Central memory CD8-positive, alpha-beta T cell (primary cell): ENCODE measurements at places on chromosomes 11 and 22.

GRCh38 chr11:3723014-3723708 is 52.0 kb upstream of the CHRNA10 start:
- no peaks in the 10 kb centered on the region for H3K27me3 ChIP-seq
- H3K36me3 ChIP-seq, result peaks cover 72% of the 10 kb centered on the region
- DNase-seq, result no peak
- H3K4me3 ChIP-seq, result no peak overlapping the region
- no peak overlapping the region for H3K27ac ChIP-seq

- no peaks in the 10 kb centered on the region for H3K36me3 ChIP-seq
- peaks cover 8% of the 10 kb centered on the region for H3K4me1 ChIP-seq
- peaks cover 51% of the 10 kb centered on the region for H3K27me3 ChIP-seq
- no peak overlapping the region for H3K27ac ChIP-seq
Measured at GRCh38 chr11:59283311-59283710, 70.6 kb upstream of the MPEG1 start.

DNA sequence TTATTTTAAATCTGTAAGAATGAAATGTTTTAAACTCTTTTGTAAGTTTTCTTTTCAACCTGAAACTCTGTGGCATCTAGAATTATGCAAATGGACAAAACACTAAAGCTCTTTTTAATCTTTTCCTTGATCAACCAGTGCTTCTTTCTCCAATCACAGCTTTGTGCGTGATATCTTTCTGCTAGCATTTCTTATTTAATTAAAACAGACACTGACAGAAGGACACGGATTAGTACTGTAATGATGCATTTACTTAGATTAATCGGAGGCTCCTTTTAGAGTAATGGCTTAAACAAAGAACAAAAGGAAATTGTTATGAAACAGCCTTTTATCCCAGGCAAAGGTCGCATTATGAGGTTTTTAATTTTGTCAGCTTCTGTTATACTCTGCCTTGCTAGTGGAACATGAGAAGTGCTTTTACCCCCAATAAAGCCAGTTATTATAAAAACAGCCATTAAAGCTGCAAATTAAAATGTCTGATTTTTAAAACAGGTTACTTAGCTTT is 48.5 kb upstream of the SOX6 start:
- H3K4me1 ChIP-seq, result no peaks in the 10 kb centered on the region
- H3K4me3 ChIP-seq, result no peak overlapping the region
- H3K36me3 ChIP-seq, result no peaks in the 10 kb centered on the region
- DNase-seq, result no peak
- no peak overlapping the region for H3K27ac ChIP-seq
- H3K27me3 ChIP-seq, result no peaks in the 10 kb centered on the region

GRCh38 chr11:12253843-12254281 is 123.5 kb upstream of the PARVA start:
- no peak overlapping the region for H3K4me3 ChIP-seq
- no peak overlapping the region for H3K27ac ChIP-seq
- no peaks in the 10 kb centered on the region for H3K27me3 ChIP-seq
- H3K4me1 ChIP-seq, result no peaks in the 10 kb centered on the region
- no peak for DNase-seq
- peaks cover 15% of the 10 kb centered on the region for H3K36me3 ChIP-seq

DNA sequence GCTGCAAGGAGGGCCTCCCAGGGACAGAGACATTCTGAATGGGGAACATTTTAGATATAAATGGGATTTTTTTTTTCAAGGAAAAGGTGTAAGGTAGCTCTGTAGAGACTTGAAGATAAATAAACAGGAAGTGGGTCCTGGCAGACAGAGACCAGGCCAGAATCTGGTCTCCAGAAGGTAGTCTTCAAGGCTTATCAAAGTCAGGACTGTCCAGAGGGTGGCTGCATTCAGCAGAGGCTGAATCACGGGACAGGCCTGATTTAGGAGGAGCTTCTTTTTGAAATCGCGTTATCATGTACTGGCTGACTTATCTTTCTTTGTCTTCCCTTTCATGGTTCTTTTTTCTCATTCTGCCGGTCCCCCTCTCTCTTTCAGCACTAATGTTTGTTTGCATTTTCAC is 542.9 kb downstream of the NTM start:
- no peak overlapping the region for H3K27ac ChIP-seq
- peaks cover 16% of the 10 kb centered on the region for H3K27me3 ChIP-seq
- H3K36me3 ChIP-seq, result no peaks in the 10 kb centered on the region
- no peaks in the 10 kb centered on the region for H3K4me1 ChIP-seq

DNA sequence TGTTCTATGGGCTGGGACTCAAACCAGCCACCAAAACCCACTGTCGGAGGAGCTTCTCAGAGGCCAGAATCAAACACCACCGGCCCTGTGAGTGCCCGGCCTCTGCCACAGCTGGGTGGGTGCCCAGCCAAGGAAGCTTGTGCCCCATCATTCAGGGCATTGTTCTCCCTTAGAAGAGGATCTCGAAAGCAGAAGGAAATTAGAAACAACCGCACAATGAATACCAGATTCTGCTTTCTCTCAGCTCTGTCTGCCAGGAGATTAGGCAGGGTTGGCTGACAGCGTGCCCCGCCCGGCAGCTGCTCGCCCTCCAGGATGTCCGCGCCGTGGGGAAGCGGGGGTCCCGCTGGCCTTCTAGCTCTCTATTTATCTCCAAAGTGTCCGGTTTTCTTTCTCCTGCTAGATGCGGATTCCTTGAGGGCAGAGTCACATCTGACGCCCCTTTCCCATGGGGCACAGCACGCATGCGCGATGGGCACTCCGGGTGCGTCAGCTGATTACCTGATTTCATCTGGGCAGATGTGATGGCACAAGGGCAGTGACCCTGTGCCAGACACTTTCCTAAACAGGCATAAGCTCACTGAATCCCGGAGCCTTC is 25.5 kb downstream of the SCGB1A1 start:
- no peak for DNase-seq
- H3K27me3 ChIP-seq, result peaks cover 34% of the 10 kb centered on the region
- H3K4me1 ChIP-seq, result no peaks in the 10 kb centered on the region
- no peak overlapping the region for H3K4me3 ChIP-seq
- H3K27ac ChIP-seq, result no peak overlapping the region
- H3K36me3 ChIP-seq, result peaks cover 5% of the 10 kb centered on the region

DNA sequence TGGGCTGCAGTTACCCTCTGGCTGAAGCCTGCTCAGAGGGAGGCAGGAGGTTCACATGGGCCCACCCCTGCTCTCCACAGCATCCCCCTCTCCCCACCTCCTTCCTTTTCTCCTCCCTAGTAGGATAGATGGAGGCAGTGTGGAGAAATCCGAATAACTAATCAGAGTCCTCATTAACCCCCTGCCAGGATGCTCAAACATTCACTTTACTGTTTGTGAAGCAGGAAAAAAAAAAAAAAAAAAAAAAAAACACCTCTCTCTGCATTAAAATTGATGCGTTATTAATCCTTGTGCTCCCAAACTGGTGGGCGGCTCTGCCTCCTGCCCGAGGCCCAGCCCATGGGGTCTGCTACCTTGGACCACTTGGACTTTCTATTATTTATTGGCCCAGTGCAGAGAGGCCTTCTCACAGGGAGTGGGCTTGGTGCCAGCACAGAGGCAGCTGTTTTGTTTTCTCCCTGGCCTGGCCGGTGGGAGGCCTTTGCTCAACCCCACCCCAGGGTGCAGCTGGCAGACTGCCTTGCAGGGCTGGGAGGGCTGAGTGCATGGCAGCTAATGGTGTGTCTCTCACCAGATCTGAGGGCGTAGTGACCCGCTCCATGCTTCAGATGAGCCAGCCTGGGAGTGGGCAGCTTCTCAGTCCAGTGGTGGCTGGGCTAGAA is 150.7 kb downstream of the PKNOX2 start:
- H3K27ac ChIP-seq, result no peak overlapping the region
- H3K4me3 ChIP-seq, result no peak overlapping the region
- no peaks in the 10 kb centered on the region for H3K36me3 ChIP-seq
- no peaks in the 10 kb centered on the region for H3K4me1 ChIP-seq

GRCh38 chr11:7582338-7582985 is 68.7 kb downstream of the PPFIBP2 start:
- peaks cover 1% of the 10 kb centered on the region for H3K36me3 ChIP-seq
- DNase-seq, result no peak
- peaks cover 11% of the 10 kb centered on the region for H3K4me1 ChIP-seq
- H3K27ac ChIP-seq, result no peak overlapping the region
- no peak overlapping the region for H3K4me3 ChIP-seq

DNA sequence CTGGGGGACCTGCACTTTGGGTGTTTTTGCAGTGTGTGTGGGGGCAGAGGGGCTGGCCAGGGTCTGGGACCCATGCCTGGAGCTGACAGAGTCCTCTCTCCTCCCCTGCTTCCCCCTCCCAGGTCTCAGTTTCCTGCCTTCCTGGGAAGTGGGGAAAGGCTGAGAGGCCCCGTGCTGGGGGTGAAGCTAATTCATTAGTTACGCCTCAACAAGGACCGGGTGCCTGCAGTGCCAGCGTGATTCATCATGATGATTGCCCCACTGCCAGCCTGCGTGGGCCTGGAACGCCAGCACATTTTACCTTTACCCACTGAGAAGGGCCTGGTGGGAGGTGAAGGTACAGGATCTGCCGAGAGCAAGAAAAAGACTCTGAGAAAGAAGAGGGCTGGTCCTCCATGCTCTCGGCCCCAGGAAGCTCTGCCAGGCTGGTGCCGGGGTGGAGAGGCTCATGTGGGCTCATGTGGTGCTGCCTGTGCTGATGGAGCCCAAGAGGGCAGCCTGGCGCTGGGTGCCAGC is 2.9 kb upstream of the LRRC10B start:
- peaks cover 6% of the 10 kb centered on the region for H3K4me1 ChIP-seq
- no peak overlapping the region for H3K27ac ChIP-seq
- peaks cover 51% of the 10 kb centered on the region for H3K27me3 ChIP-seq
- no peak for DNase-seq

DNA sequence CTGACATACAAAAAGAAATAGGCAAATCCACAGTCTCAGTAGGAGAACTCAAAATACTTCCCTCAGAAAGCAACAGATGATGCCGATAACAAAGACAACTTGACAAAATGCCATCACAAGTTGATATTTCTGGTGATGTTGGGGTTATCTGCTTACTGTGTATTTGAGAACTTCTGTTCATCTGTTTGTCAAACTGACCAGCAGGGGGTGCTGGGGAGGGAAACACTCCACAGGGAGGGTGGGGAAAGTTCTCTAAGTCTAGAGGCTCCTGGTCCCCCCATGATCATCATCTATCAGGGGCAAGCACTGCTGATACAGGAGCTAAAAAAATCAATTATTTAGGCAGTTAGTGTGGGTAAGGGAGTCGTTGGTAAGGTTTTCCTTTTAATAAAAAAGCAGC is 19.2 kb downstream of the GLYATL1 start:
- no peak overlapping the region for H3K27ac ChIP-seq
- H3K36me3 ChIP-seq, result peaks cover 2% of the 10 kb centered on the region
- no peak overlapping the region for H3K4me3 ChIP-seq
- peaks cover 47% of the 10 kb centered on the region for H3K27me3 ChIP-seq
- no peak for DNase-seq

DNA sequence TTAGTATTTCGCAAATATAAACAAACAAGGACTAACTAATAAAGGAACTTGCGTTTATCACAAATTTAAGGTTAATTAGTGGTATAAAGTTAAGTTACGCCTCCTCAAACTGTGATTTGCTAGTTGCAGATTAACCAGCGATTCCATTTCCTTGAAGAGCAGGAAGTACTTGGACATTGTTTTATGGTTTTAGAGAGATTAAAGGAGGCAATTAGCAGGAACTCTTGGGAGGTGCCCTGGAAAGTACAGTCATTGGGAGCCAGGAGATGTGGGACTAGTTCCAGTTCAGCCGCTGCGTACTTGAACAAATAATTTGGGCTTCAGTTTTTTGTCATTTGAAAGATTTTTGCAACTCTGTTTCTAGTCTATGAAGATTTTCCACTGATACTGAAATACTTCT is 3.3 kb downstream of the FAM118B start:
- no peak for DNase-seq
- peaks cover 54% of the 10 kb centered on the region for H3K4me1 ChIP-seq
- no peak overlapping the region for H3K4me3 ChIP-seq
- H3K27me3 ChIP-seq, result no peaks in the 10 kb centered on the region

- no peaks in the 10 kb centered on the region for H3K36me3 ChIP-seq
- no peak for DNase-seq
- no peaks in the 10 kb centered on the region for H3K27me3 ChIP-seq
- H3K4me1 ChIP-seq, result peaks cover 6% of the 10 kb centered on the region
- H3K27ac ChIP-seq, result no peak overlapping the region
- H3K4me3 ChIP-seq, result no peak overlapping the region
Measured at GRCh38 chr11:43790444-43790794, 90.2 kb upstream of the ALKBH3 start.

DNA sequence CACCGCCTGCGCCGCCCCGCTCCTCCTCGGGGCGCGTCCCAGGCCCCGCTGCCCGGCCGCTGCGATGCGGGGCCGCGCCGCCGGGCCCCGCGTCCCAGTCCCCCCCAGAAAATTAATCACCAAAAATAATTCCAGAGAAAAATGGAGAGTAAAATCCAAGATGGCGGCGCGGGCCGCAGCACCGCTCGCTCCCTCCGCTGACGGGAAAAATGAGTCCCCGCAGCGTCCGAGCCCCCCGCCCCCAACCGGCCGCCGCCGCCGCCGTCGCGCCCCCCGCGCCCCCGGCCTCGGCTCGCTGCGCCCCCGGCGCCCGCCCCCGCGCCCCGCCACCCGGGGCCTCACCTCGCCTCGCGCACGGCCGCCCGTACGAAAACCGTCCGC is at the start of gene KMT5B:
TSS of gene KMT5B (minus strand) at position 162 of the 381 bp plus-strand sequence. CDS start 23,220 bp downstream, outside the sequence.
- H3K4me1 ChIP-seq, result peaks cover 52% of the 10 kb centered on the region
- H3K36me3 ChIP-seq, result peaks cover 31% of the 10 kb centered on the region
- no peak for DNase-seq
- peaks cover 13% of the 10 kb centered on the region for H3K27me3 ChIP-seq

GRCh38 chr22:39173787-39174497 is 21.5 kb upstream of the CBX7 start:
- peak overlapping the region; percentile 97 for H3K27ac ChIP-seq
- H3K36me3 ChIP-seq, result peaks cover 24% of the 10 kb centered on the region
- DNase-seq, result peak; percentile 45
- peak overlapping the region; percentile 75 for H3K4me3 ChIP-seq
- peaks cover 11% of the 10 kb centered on the region for H3K27me3 ChIP-seq

DNA sequence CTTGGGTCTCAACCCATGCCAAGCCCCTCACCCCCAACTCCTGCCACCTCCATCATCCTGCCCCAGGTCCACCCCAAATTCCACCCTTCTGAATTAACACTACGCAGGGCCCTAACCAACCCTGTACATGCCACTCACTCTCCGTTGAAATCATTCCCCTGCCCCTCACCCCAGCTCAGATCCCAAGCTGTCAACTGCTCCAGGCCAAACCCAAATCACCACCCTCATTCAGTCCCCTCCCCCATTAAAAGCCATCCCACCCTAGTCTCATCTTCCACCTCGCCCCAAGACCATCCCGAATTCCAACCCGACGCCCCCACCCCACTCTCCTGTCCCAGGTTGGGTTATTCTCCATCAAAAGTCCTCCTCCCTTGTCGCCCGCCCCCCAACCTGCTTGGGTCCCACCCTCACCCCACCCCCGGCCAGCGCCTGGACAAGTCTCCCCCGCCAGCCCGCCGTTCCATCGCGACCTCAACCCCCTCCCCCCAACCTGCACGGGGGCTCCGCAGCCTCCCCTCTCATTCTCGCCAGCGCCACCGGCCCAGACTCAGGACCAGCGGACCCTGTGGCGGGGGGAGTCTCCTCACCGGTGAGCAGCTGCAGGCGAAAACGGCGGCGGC is 466 bp downstream of the FAM168A start:
- H3K36me3 ChIP-seq, result peaks cover 14% of the 10 kb centered on the region
- peak overlapping the region; percentile 81 for H3K4me3 ChIP-seq
- DNase-seq, result no peak
- H3K27ac ChIP-seq, result peak overlapping the region; percentile 84
- peaks cover 31% of the 10 kb centered on the region for H3K4me1 ChIP-seq
